NCI-H1436 treated with DMSO at 0.1 percent for 48 hours (cell line): ENCODE measurements at places on chromosomes 12 and 14.

GRCh38 chr14:24297190-24297964 is 2.2 kb downstream of the DHRS1 start:
- DNase-seq: no peak

GRCh38 chr14:101552786-101553231 is 8.5 kb upstream of the DIO3 start:
- DNase-seq: no peak

GRCh38 chr12:54891717-54892478 is 37.6 kb downstream of the MUCL1 start:
- DNase-seq: peak; percentile 73

- no peak for DNase-seq
These were observed 17.2 kb upstream of the ARID4A start for GRCh38 chr14:58280954-58281787.

DNA sequence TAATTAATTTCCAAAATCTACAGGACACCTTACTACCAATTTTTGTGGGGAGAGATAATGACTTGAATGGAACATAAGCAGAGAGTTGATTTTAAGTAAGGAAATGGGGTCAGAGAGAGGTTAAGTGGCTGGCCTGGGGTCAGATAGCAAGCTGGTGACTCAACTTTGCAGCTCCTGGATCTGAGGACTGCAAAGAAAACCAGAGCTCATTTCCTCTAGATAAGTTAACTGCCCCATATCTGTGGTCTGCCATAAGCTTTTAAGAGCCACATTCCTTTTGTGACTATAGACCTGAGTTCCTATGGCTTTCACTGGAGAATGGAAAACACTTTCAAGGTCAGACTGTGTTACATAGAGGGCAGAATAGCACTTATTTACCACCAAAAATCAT is 201.2 kb upstream of the PRICKLE1 start:
- no peak for DNase-seq

- no peak for DNase-seq
These were observed 21.7 kb upstream of the CTDSP2 start for GRCh38 chr12:57868221-57868620.

- no peak for DNase-seq
These were observed 164.3 kb upstream of the NOS1 start for GRCh38 chr12:117525766-117526165.

GRCh38 chr14:71554323-71554722 is 377.9 kb upstream of the RGS6 start:
- DNase-seq: no peak

- no peak for DNase-seq
These were observed 41.6 kb downstream of the FOS start for GRCh38 chr14:75320196-75320595.

DNA sequence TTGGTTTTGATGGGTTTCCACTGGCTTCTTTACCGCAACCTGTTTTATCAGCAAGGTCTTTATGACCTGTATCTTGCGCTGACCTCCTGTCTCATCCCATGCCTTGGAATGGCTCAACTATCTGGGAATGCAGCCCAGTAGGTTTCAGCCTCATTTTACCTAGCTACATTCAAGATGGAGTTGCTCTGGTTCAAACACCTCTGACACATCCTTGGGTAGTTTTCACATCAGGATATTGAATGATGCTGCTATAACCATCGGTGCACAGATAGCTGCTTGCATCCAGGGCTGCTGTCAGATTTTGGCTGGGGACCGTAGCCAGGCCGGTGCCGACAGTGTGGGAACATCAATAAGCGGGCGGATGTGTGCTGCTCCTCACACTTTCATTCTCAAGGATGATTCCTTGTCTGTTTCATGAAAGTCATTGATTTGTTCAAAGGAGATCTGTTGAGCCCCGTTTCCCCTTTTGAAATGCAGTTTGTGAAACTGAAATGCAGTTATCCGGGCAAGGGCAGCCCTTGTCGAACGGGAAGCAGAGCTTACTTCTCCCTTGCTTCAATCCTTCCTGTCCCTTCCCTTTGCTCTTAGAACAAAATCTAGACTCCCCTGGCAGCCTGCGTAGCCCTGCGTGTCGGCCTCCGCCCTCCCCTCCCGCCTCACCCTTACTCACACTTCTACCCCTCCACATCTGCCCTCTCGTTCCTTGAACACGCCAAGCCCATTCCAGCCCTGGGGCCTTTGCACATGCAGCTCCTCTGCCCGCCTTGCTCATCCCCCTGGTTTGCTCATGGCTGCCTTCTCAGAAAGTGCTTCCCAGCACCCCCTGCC is 49.2 kb upstream of the NCOR2 start:
- no peak for DNase-seq

DNA sequence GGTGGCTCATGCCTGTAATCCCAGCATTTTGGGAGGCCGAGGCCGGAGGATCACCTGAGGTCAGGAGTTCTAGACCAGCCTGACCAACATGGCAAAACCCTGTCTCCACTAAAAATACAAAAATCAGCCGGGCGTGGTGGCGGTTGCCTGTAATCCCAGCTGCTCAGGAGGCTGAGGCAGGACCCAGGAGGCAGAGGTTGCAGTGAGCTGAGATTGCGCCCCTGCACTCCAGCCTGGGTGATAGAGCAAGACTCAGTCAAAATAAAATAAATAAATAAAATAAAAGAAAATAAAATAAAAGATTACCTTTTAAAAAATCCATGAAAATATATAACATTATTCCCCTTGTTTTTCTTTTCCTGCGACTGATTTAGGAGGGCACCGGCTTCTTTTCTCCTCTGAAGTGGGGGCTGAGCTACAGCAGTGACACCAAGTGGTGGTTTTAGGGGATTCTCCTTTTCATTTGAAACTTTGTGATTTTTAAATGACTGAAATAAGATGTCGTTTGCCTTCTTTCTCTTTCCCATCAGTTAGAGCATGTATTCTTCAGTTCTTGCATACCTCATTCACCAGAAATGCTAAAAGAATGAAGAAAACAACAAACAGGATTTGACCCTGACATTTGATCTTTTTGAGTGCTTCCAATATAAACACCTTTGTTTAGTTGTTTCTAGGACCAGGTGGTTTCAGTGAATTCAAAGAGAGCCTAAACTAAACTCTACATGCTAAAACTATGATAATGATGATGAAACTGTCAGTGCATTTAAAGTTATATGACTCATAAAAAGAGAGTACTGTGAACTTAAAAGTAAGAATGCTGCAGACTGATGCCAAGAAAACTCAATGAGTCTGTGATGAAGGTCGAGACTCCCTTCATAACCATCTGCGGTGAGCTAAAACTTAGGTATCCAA is 22.6 kb upstream of the PKP2 start:
- DNase-seq: no peak

DNA sequence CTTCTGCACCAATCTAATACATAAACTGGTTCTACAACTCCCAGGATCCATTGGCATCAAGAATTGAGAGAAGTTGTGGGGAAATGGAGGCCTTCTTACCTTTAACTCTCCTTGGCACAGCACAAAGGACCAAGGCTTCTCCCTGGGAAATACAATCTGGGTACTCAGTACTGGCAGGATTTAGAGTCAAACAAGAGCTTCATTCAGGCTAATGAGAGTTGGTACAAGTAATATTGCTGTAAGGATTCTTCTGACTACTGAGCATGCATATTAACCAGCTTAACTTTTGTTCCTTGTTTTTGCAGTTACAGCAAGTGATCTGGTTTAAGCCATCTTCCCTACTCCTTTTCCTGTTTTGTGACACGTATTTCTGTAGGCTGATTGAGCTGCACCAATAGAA is 76.2 kb upstream of the FERMT2 start:
- no peak for DNase-seq

- no peak for DNase-seq
These were observed 63.9 kb downstream of the AACS start for GRCh38 chr12:125129179-125129571.

DNA sequence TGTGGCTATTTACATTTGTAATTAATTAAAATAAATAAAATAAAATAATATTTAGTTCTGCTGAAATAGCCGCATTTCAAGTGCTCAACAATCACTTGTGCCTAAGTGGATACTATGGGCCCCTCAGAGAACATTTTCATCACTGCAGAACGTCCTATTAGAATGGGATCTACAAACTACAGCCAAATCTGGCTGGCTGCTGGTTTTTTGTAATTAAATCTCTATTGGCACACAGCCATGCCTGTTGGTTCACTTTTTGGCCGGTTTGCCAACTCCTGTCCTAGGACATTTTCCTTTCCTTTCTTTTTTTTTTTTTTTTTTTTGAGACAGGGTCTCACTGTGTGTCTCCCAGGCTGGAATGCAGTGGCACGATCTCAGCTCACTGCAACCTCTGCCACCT is 9.8 kb downstream of the CCDC63 start:
- no peak for DNase-seq

- DNase-seq: no peak
These were observed 61.8 kb downstream of the PPFIBP1 start for GRCh38 chr12:27585739-27586265.

DNA sequence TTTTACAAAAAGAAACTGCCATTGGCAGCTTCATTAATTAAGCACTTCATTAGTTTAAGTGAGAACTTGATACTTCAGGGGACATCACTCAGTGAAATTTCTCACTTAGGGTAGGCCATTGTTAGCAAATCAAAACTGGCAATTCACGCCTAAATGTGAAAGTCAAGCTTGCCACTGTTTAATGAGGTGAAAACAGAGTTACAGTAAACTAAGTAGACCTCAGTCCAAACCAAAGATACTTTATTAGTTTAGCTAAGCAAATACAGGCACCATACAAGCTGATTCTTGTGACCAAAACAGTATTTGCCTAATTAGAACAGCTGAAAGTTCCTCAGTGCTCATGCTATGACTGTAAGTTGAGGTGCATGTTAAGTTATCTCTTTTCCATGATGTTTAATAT is 176.5 kb upstream of the CPNE8 start:
- DNase-seq: no peak

DNA sequence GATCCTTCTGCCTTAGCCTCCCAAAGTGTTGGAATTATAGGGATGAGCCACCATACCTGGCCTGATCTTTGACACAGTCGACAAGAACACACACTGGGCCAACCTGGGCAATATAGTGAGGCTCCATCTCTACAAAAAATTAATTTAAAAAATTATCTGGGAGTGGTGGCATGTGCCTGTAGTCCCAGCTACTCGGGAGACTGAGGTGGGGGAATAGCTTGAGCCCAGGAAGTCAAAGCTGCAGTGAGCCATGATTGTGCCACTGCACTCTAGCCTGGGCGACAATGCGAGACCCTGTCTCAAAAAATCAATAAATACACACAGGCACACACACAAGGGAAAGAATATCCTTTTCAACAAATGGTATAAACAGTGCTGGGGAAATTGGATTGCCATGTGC is 6.1 kb upstream of the OS9 start:
- no peak for DNase-seq

- DNase-seq: no peak
These were observed 227.2 kb downstream of the CHST11 start for GRCh38 chr12:104683831-104684503.

DNA sequence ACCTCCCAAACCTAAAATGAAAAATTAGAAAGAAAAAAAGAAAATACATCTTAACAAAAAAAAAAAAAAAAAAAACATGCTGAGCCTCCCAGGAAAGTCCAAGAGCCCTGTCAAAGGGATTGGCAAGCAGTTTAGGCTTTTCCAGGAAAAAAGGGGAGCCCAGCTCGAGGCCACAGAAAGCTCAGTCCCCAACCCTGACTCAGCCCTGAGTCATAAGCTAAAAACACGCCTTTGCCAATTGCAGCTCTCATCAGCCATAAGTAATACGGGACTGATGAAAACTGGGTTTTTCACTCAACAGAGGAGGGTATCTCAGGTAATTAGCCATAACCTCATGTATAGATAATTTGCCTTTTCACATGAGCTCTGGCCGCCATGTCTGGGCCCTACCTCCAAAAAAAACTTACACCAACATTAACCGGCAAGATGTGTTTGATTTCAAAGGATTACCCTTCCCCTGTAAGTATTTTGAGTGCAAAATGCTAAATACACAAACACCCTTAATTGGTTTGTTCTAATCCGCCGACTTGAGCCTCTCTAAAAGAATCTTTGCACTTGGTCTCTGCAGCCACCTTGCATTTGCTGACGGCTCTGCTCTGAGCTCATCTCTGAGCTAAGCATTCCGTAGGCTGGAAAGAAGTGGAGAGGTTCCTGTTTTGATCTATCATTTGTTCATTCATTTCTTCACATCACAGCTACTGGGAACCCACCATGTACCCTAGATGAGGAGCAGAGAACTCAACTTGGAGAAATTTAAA is 319.2 kb downstream of the BCL11B start:
- no peak for DNase-seq

DNA sequence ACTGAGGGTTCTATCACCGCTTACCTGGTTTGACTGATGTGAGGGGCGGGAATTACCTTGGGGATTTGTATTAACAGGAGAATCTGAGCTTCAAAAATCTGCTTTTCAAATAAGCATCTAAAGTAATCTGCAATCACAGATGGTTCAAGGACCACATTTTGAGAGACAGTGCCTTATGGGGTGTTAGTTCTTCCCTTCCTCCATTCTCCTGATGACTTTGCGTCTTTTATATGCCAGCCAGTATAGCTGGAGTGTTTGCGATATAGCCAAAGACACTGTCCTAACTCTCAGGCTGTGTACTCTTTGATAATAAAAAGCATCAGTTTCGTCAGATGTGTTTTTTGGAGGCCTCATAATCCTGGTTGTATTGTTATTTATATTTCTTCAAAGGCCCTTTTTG is 39.5 kb downstream of the PPHLN1 start:
- no peak for DNase-seq

GRCh38 chr12:85237327-85237726 is 42.7 kb upstream of the ALX1 start:
- DNase-seq: no peak

GRCh38 chr12:74781991-74782485 is 244.4 kb downstream of the ATXN7L3B start:
- no peak for DNase-seq

- DNase-seq: no peak
These were observed 32.9 kb downstream of the ARID2 start for GRCh38 chr12:45762185-45763110.

- DNase-seq: no peak
These were observed 103.1 kb downstream of the ETV6 start for GRCh38 chr12:11752403-11753149.

- DNase-seq: no peak
These were observed 22.2 kb downstream of the CCDC63 start for GRCh38 chr12:110869026-110869425.

GRCh38 chr12:62288328-62288727 is 28.1 kb downstream of the USP15 start:
- no peak for DNase-seq

DNA sequence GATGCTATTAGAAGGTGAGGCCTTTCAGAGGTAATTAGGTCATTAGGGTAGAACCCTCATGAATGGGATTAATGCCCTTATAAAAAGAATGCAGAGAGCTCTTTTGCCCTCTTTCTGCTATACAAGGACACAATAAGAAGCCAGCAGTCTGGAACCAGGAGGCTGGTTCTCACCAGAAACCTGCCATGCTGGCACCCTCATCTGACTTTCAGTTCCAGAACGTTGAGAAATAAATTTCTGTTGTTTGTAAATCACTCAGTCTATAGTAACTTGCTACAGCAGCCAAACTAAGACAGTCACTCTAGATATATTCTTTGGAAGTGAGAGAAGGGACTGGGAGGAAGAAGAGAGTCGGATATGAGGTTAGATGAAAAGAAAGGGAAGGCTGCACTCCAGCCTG is 125.0 kb upstream of the MYF6 start:
- DNase-seq: no peak

GRCh38 chr12:2383325-2384028 is 330.7 kb downstream of the CACNA1C start:
- no peak for DNase-seq
